HFFc6 (cell line): ENCODE measurements at places on chromosomes 4 and X.

GRCh38 chr4:138645289-138645688 is 370.3 kb upstream of the NOCT start:
- no peak for DNase-seq

- no peak for DNase-seq
Observed at GRCh38 chr4:113691676-113692075, 69.9 kb downstream of the CAMK2D start.

GRCh38 chr4:87251106-87251505 is 30.7 kb upstream of the KLHL8 start:
- no peak for DNase-seq

GRCh38 chr4:102606846-102607450 is 105.8 kb downstream of the NFKB1 start:
- no peak for DNase-seq

GRCh38 chrX:13101441-13102139 is 57.2 kb upstream of the FAM9C start:
- DNase-seq, result peak; percentile 82

- peak; percentile 2 for DNase-seq
Observed at GRCh38 chrX:53317365-53318069, 36.1 kb upstream of the IQSEC2 start.

DNA sequence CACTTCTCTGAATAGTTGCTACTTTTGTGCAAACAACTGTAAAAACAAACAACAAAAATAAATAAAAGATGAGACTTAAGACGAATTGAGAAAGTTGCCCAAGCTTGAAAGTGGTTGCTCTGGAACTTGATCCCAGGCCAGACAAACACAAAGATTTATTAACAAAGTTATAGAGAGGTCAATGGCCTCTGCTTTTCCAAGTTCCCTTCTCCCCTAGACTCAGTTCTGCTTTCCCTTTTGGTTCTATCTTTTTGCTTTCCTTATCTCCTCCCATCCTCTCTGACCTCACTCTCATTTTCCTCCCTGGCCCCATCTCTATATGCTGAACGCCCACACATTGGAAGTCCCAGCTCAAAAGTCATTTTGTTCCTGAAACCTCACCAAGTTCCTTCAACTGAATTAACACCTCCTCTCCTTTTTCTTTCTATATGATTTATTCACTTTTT is 82.7 kb downstream of the MXRA5 start:
- no peak for DNase-seq

- DNase-seq, result no peak
Observed at GRCh38 chr4:159017323-159018026, 85.4 kb upstream of the RAPGEF2 start.

DNA sequence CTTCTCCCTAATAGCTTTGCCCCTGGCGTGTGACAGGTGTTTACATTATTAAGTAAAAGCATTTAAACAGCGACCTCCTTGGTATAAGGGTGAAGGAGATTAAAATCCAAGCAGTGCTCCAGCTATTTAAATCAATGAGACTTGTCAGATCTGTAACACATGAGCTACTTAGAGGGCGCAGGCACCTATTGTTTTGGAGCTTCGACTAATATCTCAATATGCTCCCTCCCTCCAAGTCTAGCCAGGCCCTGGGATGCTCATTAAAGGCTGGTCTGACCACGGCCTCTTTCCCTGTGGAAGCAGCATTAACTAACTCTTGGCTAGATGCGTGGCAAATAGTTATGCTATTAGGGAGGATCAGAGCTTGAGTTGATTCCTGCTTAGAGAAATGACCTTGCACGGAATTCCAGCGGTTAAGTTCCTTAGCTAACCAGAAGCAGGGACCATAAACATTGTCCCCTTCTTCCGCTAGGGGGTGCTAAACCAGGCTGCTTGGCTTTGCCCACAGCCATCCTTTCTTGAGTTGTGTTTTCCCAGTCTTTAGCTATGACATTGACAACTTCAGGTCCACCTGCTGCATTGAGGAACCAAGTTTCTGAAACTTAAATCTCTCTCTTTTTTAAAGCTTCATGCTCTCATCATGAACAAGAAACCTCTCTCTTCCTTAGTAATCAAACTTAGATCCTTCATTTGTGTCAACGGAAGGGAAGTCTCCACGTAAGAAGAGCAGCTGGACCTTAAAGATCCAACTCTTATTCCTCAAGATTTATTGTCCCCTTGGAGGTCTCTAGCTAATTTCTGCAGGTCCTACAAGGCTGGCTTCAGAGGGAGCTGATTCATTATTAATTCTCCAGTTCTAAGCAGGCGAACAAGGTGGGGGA is 80.7 kb upstream of the IGFBP7 start:
- peak; percentile 27 for DNase-seq

GRCh38 chr4:3215733-3216132 is 33.2 kb upstream of the MSANTD1 start:
- DNase-seq, result no peak

DNA sequence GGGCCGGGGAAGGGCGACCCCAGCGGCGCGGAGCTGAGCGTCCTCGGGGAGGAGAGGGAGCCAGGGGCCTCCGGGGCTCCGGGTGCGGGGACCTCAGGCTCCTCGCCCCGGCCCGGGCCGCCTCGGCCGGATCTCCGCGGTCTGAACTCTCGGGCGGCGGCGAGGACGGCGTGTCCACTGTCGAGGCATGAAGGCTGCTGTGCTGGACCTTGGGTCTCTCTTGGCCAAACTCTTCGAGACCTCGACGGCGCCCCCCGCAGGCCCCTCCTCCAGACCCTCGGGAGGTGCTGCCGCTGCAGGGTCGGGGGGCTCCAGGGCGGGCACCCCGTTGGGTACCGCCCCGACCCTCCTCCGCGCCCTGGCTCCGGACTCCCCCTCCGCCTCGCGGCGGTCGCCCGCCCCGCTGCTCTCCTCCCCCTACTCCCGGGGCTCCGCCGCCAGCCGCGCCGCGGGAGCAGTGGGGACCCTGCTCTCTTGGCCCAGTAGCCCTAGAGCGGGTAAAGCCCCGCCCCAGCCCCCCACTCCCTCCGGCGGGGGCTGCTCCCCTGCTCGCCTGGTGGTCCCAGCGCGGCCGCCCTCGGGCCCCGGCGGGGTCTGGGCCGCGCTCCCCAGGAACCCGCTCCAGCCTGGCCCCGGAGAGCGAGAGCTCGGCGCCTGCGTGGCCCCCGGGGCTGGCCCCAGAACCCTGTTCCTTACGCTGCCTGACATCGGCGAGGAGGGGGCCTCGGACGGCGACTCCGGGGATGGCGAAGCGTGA is 564 bp downstream of the FAM149A start:
- no peak for DNase-seq

- DNase-seq, result no peak
Observed at GRCh38 chr4:140152751-140153418, 1.1 kb downstream of the MAML3 start.
